ENCODE measurements at places on chromosomes 7 and 10.

- no peak for DNase-seq
These were observed 80.7 kb downstream of the UBE2H start for GRCh38 chr7:129872054-129872453.

GRCh38 chr10:34206935-34207268 is 608.2 kb downstream of the PARD3 start:
- no peak for DNase-seq

DNA sequence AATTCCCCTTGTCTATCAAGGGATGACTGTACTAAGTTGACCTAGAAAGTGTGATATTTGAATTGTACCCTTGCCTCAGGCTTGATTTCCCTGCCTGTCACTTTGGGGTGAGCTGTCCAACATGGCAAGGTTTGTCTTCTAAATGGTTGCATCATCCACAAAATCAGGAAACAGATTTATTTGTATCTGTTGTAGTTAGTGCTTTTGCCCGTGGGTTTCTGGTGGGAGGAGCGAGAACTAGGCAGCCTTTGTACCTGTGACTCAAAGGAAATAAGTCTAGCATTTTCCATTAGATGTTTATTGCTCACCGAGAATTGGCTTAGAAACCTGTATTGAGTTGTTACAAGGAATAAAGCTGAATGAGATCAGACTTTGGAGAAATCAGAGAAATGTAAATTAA is 650.8 kb downstream of the LRMDA start:
- DNase-seq = no peak

- no peak for DNase-seq
These were observed 4.2 kb upstream of the TES start for GRCh38 chr7:116206141-116206540.

GRCh38 chr10:72322280-72323058 is 32.2 kb downstream of the DNAJB12 start:
- DNase-seq = no peak

DNA sequence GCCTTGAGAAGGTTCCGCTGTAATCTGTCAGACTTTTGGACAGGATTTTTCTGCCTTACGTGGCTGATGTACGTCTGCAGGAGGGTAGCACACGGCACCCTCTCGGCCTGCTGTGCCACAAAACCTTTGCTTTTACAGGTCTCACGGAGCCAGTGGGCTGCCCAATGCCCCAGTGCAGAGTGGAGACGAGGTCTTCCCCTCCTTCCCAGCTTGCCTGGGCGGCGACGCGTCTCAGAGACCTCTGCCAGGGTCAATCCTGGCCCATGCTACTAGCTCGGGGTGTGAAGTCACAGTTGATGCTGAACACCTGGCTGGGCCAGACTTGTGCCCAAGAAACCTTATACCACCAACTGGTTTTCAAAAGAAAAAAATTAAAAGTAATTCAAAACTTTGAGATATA is 526.4 kb downstream of the DNAJB6 start:
- DNase-seq = no peak

- no peak for DNase-seq
These were observed 179.3 kb downstream of the HECW1 start for GRCh38 chr7:43291789-43292188.

GRCh38 chr7:34839645-34840044 is 181.6 kb downstream of the NPSR1 start:
- no peak for DNase-seq

- no peak for DNase-seq
These were observed 273.8 kb downstream of the NRG3 start for GRCh38 chr10:82148764-82149163.

DNA sequence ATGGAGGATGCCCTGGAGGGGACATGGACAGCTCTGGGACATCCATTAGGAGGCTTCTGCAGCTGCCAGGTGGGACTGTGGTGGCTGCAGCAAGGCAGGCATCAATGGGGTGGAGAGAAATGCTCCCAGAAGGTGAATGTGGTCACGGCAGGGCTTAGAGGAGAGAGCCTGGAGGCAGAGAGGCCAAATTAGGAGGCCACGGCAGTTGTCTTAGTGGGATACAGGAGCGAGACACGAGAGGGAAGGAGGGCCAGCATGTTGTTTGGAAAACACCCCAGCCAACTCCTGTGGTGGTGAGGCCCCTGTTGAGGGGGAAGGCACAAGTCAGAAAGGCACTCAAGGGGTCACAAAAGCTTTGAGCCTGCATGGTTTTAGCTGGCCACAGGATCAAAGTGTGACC is 14.6 kb upstream of the ECHDC3 start:
- no peak for DNase-seq

- DNase-seq = no peak
These were observed 246.2 kb downstream of the MAD1L1 start for GRCh38 chr7:1986366-1987083.

DNA sequence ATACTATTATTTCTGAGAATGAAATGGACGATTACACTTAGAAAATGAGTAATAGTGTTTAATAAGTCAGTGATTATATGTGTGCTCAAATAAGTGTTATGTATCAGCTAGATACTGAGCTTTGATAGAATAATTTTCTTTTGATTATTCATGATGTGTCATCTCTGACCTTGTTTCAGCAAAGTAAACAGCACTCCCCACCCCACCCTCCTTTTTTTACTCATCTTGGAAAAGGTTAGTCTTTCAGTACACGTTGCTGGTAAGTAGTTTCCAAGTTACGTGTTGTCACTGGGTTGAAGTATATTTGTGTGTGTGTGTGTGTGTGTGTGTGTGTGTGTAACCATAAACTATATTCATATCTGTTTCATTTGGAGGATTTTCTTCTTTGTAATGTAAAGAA is 84.1 kb downstream of the GNAI1 start:
- DNase-seq = no peak

DNA sequence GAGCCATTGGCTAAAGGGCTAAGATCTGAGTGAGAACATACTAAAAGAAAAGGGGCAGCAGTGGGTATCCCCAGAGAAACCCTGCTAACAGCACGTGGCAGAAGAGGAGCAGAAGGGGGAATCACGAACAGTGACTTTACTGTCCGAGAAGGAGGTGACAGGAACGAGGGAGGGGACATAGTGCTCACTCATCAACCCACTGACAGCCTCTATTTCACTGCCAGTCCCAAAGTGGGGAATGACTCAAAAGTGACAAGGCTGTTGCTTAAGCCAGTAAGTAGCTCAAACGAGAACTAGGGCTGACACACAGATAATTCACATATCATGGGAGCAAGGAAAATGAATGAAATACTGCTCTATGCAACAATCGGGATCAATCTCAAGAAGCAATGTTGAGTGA is 92.7 kb downstream of the RSU1 start:
- DNase-seq = no peak

GRCh38 chr10:11448190-11448544 is 163.3 kb downstream of the USP6NL start:
- no peak for DNase-seq

DNA sequence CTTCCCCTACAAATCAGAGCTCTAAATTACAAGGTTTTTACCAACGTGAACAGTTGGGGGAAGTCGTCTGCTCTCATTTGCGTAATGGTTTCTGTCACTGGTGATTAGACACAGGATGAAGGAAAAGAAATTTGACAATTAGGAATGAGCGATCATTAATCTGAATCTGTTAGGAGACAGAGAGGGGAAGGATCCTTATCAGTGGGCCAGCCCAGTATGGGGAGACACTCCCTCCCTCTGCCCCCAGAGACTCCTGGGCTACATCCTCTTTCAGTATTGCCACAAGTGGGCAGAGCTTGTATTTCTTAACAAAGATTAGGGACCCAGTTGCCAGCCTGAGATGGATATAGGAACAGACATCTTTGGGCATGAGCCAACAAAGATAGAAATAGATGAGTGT is 15.5 kb downstream of the HIF1AN start:
- no peak for DNase-seq

DNA sequence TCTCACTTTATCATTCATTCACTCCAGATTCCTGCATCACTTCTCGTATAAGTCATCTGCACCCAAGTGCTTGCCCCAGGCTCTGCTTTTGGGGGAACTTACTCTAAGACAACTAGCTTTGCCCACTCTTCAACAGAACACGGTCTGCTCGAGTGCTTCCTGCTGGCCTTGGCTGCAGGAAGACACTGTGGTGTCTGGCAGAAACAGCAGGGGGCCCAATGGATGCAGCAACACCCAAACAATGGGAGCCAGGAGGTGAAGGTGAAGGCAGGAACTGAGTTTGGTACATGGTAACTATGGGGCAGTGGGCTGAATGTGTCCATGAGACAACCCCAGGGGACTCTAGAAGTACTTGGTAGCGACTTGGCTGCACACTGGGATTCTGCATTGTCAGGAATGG is 344.0 kb downstream of the REEP3 start:
- no peak for DNase-seq

DNA sequence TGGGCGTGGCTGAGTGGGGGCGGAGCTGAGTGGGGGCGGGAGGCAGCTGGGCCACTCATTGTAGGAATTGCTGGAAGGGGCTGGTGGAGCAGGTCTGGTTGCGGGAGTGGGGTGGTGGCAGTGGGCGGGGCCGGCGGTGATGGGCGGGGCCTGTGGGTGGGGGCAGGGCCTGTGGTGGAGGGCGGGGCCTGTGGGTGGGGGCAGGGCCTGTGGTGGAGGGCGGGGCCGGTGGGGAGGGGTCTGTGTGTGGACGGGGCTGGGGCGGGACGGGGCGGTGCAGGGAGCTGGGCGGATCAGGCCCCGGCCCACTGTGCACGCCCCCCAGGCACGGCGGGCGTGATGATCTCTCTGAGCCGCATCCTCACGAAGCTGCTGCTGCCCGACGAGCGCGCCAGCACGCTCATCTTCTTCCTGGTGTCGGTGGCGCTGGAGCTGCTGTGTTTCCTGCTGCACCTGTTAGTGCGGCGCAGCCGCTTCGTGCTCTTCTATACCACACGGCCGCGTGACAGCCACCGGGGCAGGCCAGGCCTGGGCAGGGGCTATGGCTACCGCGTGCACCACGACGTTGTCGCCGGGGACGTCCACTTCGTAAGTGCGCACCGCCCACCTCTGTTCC is 14.0 kb downstream of the SLC29A4 start:
- no peak for DNase-seq

GRCh38 chr10:46536171-46536570 is 20.3 kb downstream of the GPRIN2 start:
- no peak for DNase-seq

Data from right renal pelvis (tissue), 4 donors.